ENCODE measurements at places on chromosomes 11 and 22. TPM values are rescaled to one million over a fixed set of nuclear protein-coding genes. Genes with fewer than 3 reads are reported as not detected.

RCOR2 gene
- not detected for total RNA-seq

GDPD4 gene
- not detected for total RNA-seq

NXPE1 gene
- total RNA-seq = not detected

CBLIF gene
- total RNA-seq = not detected

All from thyroid gland (tissue), 4 donors.